ENCODE measurements at places on chromosomes 2 and 18.

GRCh38 chr2:168814939-168815907 lies 12.8 kb downstream of the NOSTRIN start:
- no peak for DNase-seq

- DNase-seq: no peak
Measured at GRCh38 chr2:236938126-236938525, 147.6 kb upstream of the COPS8 start.

- no peak for DNase-seq
Measured at GRCh38 chr2:54336136-54336976, 80.3 kb upstream of the TSPYL6 start.

GRCh38 chr2:226427538-226428307 lies 371.9 kb downstream of the IRS1 start:
- DNase-seq: no peak

DNA sequence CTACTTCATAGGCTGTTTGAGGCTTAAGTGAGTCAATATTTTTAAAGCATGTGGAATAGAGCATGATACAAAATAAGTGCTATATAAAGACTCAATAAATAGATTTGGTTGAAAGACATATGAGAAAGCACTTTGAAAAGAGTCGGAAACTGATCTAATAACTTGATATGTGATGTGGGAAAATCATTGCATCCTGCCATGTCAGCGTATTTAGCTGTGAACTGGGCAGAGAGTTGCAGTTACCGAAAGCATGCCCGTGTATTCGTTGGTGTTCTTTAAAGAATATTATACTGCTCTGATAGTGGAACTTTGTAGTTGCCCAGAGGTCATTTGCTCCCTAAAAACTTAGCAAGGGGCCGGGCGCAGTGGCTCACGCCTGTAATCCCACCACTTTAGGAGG lies 37.8 kb upstream of the ZNF516 start:
- no peak for DNase-seq

DNA sequence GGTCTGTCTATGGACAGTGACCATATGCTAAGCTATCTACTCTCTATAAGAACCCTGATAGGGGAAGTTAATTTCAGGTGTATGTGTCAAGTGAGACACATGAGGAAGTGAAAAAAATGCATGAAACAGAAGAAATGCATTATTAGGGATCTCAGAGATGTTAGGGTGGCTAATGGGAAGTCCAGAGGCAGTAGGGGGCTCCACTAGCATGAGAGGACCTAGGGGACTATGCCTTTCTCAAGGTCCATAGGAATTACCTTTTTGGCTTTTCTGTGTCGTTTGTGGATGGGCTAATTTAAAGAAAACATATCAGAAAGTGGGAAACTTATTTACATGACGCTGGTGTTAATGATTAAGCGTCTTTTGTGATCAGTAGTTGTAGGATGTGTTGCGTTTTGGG lies 1653.2 kb downstream of the DPP10 start:
- DNase-seq: no peak

DNA sequence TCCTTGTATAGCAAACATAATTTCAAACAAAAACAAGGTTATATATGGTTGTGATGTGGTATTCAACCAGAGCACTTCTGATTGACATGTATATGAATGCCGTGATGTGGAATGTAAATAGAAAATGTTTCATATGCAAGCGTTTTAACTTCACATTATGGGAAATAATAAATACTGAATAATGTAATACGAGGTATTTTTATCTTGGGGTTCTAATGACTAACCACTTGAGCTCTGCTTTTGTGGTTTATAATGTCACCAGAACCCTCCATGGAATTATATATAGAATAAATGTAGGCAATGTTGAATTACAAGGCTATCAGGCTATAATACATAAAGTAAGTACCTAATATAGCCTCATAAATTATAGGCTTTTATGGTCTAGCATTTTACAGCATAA lies 72.4 kb downstream of the ZNF521 start:
- no peak for DNase-seq
